Activated CD4-positive, alpha-beta T cell treated with anti-CD3 and anti-CD28 coated beads, Interleukin-2, amount 50 U/mL, for 1 hour (primary cell): ENCODE measurements at places on chromosomes 7 and 10.

GRCh38 chr10:62514079-62514693 is 140.0 kb downstream of the ZNF365 start:
- DNase-seq: no peak

DNA sequence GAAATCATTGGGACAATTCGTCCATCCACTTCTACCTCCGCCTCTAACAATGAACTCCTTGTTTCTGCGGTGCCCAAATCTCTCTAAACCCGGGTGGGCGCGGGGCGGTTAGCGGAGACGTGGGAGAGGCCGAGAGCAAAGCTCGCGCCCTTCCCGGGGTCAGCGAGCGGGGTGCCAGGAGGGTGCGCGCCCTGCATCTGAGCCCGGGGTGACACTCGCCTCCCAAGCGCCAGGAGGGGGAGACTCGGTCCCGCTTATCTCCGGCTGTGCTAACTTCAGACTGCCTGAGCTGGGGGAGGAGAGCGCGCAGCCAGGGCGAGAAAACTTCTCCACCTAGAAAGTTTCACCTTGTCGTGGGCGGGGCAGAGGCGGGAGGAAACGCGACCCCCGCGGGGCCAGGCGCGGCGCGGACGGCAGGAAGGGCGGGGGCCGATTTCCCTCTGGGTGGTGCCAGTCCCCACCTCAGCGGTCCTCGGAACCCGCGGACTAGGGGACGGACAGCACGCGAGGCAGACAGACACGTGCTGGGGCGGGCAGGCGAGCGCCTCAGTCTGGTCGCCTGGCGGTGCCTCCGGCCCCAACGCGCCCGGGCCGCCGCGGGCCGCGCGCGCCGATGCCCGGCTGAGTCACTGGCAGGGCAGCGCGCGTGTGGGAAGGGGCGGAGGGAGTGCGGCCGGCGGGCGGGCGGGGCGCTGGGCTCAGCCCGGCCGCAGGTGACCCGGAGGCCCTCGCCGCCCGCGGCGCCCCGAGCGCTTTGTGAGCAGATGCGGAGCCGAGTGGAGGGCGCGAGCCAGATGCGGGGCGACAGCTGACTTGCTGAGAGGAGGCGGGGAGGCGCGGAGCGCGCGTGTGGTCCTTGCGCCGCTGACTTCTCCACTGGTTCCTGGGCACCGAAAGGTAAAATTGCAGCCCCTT is at the start of gene MET:
Gene MET (plus strand): TSS at position 516 of the 915 bp plus-strand sequence. CDS start 26,889 bp downstream, outside the sequence.
- no peak for DNase-seq

- no peak for DNase-seq
Measured at GRCh38 chr10:43013065-43013464, 63.8 kb upstream of the RET start.

DNA sequence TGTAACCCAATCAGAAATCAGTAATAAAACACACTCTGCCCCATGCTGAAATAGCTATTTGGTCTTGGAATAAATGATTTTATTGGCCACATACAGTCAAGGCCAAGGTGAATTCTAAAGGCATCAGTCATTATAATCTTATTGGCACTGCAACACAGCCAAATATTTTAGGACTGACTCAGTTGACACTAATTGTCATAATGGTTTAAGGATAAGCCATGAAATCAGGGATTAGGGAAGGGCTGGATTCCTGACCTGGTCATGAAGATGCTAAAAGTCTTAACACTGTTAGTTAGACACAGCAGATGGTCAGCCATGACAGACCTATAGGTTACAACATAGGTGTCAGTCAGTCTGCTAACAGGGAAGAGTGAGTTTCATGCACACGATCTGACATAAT is 330.3 kb upstream of the NPSR1 start:
- DNase-seq: no peak

DNA sequence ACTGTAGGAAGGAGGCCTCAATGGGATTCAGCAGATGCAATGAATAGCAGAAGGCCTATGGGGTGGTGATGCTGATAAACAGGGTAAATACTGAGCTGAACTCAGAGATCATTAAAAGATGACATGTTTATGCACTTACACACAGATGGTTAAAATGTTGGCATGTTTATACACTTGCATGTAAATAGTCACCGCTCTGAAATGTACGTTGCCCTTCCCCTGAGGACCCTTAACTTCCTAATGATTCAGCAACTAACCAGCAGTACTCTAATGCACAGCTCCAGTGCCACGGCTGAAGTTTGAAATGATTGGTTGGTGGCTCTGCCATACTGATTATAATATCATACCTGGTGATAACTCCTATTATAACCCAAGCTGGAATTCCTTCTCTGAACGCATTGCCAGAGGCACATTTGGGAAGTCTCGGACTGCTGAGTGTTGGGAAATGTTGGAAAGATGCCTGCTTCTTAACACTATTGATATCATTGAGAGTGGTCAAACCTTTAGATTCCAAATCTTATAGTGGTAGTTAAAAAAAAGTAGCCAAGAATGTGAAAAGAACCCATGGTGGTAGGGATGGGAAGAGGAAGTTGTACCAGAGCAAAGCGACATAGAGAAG is 3.7 kb upstream of the CAV1 start:
- DNase-seq: no peak

DNA sequence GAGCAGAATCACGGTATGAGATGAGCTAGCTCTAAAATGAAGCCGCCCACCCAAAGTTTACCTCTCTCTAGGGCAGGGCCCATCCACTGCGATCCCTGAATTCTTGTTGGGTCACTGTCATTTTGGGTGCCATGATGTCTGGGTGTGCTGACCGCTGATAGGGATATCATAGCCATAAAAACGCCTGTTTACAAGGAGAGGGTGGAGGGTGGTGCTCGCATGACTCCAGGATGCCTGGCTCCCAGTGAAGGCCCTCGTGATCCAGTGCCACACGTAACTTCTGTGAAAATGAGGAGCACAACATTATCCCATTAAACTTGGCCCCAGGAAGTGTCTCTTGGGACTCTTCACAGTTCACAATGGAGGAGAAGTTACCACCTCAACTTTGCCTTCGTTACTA is 139.5 kb downstream of the TCF7L2 start:
- DNase-seq: no peak

DNA sequence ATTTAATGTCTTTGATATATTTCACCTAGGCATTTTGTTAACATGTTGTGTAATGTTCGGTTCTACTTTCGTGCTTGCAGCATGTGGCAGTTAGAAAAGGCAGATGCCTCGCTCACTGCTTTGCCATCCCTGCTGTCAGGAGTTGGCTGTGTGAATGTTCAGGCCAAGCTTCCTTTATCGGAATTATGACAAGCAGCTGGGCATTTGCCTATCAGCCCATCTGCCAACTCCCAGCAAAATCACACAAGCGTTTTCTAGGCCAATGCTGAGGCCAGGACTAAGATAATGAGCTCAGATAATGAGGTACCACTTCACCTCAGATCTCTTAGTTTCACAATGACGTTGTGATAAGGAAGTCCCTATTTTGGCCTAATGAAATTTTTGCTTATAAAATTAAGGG is 212.7 kb upstream of the FAM3C start:
- no peak for DNase-seq

- DNase-seq: no peak
Measured at GRCh38 chr10:15632456-15633091, 87.1 kb downstream of the ITGA8 start.

DNA sequence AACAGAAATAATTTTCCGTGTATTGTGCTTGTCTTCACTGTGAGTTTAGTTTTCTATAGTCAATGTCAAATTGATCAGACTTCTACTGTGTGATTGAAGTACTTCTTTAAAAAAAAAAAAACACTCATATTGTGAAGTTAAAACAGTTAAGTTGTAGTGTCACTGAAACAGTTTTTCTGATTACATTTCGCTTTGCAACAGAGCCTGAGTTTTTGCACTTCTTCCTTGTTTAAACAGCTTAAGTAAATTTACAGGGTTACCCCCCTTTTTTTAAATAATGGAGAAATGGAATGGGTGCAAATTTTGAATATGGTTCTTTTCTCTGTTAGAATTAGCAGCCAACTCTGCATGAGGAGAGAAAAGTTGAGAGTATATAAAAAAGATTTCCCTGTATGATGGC is 117.3 kb downstream of the VTI1A start:
- no peak for DNase-seq

DNA sequence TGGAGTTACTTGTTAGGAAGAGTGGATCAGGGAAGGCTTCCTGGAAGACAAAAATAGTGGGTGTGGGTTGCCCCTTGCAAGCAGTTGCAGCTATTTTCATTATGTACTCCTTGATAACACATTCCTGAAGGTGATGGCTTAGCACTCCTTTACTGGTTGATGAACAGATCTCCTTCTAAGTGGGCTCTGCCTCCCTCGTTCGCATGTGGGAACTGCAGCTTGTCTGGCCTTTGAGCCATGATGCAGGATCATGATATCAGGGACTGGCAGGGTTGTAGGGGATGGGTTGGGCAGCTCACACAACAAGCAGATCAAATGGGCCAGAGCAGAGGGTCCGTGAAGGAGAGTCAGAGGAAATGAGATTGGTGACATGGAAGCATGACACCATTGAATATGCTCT is 28.8 kb upstream of the LRRC4 start:
- no peak for DNase-seq

DNA sequence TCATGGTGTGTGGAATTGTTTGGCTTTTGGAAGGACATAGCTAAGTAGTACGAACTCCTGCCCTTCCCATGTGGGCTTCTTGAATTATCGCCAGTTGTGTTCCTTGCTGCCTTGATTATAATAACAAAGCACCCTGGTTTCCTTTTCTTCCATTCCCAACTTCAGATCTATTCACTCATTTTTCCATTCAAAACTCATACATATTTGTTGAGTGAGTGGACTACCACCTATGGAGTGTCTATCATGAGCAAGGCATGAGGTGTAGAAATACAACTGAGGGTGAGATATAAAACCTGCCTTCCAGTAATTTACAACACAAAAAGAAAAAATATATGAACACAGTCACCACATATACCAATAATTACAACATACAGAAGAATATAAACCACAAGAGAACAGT is 4.9 kb upstream of the COL17A1 start:
- no peak for DNase-seq

DNA sequence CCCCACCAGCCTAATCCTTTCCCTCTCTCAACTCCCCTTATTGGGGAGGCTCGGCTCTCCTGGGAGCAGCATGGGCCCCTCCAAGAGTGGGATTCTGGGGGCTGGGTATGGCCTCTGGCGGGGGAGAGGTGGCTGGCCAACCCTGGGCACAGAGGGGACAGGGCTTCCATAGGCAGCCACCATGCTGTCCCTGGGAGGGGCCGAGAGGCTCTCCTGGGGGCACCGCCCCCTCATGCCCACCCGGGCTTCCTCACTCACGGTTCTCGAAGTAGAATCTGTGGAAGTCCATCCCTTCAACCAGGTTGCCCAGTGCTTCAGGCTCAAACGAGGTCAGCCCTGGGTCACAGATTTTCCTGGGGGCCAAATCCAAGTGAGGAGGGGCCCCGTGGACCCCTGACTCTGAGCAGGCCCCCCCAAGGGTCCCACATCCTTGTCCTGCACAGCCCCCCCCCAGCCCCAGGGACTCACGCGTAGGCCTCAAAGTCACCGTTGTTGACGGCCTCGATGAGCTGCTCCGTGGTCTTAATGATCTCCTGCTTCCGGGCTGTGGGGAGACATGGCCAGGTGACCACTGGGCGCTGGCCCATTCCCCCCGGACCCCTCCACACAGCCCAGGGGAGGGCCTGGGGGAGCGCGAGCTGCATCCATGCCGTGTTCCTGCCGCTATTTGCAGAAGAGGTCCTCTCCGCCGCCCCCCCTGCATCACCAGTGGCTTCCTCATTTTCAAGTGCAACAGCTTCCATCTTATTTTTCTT is 19.8 kb downstream of the YKT6 start:
- no peak for DNase-seq

DNA sequence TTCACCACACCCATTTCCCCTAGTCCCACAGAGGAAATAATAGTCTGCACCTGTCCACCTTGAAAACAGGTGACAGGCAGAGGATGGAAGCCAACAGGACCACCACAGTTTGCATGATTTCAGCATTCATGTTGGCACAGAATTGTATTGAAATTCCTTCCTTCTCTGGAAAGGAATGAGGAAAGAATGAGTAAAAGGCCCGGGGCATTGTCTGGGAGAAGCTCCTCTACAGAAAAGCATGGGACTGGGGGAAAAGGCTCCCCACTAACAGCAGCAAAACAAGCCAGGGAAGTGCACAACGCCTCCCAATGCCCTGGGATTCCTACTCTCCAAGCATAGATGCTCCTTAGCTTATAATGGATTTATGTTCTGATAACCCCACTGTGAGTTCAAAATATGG is 28.5 kb upstream of the TOMM7 start:
- no peak for DNase-seq
